NCI-H187 treated with DMSO at 0.1 percent for 48 hours (cell line): ENCODE measurements at places on chromosomes 3 and 15.

DNA sequence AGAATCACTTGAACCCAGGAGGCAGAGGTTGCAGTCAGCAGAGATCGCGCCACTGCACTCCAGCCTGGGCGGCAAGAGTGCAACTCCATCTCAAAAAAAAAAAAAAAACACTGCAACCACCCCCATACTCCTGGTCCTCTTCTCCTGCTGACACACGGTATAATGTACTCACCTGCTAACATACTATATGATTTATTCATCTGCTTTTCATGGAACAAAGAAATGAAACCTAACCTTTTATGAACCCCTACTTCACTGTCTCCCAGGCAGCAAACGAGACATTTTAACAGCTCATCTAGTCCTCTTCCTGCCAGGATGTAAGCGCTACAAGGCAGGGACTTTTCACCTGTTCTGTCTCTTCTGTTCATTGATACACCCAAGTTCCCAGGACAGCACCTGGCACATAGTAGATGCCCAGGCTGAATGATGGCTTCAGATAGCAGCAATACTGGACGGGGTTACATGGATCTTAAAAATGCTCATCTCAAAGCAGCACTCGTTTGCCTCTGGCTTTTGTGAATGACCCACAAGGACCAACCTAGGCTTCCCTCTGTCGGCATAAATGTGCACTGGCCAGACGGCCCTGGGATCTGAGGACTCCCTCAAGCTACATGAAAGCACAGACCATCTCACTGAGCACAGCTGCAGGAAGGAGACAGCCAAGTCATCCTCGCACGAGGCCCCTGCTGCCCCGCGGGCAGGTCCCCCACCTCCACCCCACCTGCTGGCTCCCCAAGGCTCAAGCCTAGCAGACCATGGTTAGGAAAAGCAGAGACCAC, 20.3 kb downstream of the XXYLT1 start:
- peak; percentile 84 for DNase-seq

DNA sequence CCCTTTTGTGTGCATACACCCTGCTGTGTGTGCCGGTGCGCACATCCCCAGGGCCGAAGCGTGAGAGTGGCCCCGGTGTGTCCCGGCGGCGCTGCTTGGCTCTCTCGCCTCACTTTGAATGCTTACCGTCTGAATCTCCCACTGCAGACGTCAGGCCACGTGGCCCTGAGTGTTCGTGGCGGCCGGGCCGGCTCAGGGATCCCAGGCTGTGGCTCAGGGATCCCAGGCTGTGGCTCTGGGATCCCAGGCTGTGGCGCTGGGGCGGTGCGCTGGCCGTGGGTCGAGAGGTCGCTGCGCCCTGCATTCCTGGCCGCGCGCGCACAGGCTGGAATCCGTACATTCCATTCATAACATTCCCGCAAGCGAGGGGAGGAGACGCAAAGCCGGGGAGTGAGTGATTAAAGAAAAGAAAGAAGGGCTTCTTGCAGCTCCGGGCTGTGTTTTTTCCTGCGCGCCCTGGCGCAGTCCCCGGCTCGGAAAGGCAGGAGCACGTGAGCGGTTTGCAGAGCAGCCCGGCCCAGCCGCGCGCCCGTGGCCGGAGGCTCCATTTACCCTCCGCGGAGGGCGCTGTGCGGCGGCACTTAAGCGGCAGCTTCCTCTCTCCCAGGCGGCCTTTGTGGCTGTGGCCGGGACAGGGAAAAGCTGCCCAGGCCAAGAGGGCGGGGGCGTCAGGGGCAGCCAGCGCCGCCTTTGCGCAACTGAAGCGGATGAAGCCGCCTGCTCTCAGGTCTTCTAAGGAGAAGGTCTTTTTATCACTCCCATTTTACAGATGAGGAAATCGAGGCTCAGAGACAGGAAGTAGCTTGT, 87.0 kb upstream of the ALDH1L1 start:
- DNase-seq = no peak

DNA sequence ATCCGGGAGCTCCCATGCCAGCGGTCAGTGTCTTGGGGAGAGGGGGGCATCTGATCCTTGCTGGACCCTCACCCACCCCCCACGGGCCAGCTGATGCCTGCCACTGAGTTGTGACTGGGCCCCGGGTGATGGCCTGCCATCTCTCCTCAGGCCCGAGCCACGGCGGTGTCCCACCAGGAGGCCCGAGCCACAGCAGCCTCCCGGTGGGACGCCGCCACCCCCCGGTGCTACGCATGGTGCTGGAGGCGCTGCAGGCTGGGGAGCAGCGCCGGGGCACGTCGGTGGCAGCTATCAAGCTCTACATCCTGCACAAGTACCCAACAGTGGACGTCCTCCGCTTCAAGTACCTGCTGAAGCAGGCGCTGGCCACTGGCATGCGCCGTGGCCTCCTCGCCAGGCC, 4.3 kb downstream of the H1-8 start:
- no peak for DNase-seq

GRCh38 chr3:19632099-19633074, 301.6 kb downstream of the EFHB start:
- no peak for DNase-seq

DNA sequence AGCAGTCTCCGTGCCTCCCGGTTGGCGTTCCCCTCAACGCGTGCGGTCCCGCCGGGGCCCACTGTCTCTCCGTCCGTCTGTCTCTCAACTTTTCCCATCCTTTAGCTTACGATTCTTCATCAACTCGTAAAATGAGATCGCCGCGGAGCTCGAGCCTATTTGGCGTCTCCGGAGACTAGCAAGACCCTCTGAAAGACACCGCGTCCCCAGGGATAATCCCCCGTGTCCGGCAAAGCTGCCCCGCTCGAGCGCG, 3.4 kb downstream of the GATA2 start:
- DNase-seq = no peak

GRCh38 chr15:35013370-35013769, 25.3 kb upstream of the ZNF770 start:
- no peak for DNase-seq

DNA sequence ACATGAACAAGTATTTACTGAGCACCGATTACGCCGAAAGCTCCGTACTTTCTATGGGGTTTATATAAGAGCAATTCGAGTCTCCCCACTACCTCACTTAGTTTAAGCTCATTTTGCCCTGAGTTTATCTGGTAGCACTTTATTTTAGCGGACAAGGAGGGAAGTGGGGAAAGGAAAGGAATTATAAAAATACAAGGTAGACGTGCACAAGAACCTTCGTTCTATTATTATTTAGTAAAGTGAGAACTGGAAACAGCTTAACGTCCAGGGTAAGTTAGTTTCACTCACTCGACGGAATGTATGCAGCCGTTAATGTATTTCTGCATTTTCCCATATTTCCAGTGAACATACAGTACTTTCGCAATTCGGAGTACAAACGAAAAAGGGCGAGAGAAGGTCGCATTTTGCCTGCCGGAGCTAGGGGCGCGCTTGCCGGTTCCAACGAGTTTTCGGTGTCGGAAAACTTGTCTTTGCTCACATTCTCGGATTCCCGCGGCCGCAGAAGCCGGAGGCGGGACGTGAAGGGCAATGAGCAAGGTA, 1.2 kb upstream of the STT3B start:
- DNase-seq = no peak

DNA sequence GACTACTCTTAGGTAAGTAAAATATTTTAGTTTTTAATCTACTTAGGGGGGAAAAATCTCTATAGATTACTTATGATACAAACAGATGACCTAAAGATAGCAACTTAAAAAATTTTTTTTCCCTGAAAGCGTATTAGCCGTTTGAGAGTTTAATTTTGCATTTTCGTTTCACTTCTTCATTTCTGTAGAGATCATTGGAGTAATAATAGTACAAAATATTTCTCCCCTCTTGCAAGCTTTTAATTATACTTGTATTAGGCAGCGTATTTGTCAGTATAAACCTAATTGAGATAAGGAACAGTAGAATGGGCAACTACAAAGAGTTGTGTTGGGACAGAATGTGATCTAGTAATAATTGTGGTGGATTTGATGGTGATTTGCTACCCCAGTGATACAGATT, 10.3 kb downstream of the SKIL start:
- DNase-seq = no peak

DNA sequence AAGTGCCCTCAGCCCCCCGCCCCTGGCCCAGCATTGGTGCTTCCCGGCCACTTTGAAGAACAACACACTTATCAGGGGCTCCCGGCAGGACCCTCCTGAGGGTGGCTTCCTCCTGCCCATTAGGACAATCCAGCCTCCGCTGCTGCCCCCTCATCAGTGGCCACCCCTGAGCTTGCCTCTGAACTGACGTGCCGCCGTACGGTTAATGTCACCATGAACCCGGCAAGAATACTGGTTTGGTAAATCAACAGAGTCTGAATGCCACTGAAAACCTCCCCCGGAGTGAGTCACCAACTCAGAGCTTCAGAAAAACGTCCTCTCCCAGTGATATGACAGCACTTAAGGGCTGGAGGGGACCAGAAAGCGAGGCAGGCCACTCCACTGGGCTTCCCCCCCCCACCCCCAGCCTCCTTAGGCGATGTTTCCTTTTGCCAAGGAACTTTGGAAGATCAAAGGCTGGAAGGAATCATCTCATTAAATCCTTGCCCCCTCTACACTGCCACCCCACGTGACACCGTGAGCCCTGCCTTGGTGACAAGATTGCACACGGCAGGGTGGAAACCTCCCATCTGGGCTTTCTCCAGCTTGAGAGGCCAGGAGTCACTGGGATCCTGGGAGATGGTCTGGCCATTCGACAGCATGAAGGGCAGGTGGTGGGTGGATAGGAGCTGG, 142.1 kb downstream of the NUP210 start:
- no peak for DNase-seq

- peak; percentile 66 for DNase-seq
Measured at GRCh38 chr3:108125550-108126071, 34.8 kb upstream of the CD47 start.

- no peak for DNase-seq
Measured at GRCh38 chr3:47540281-47540680, 26.8 kb upstream of the ELP6 start.

- DNase-seq = no peak
Measured at GRCh38 chr3:178492491-178492890, 43.7 kb upstream of the KCNMB2 start.

DNA sequence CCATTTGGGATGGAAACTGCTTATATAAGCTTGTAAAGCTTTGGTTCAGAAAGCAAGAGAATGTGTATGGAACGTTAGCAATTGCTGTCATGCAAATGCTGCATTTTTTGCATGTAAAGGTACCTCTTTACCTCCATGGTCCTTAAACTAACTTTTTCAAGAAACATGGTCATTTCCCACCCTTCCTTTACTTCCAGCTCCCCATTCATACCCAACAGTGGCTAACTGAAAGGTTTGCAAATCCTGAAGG, 84.3 kb downstream of the SMAD3 start:
- DNase-seq = no peak

DNA sequence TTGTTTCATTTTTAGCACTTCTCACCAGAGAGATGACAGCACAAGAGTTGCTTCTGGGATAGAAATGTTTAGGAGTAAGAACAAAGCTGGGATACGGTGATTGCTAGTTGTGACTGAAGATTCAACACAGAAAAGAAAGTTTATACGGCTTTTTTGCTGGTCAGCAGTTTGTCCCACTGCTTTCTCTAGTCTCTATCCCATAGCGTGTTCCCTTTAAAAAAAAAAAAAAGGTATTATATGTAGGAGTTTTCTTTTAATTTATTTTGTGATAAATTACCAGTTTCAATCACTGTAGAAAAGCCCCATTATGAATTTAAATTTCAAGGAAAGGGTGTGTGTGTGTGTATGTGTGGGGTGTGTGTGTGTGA, 48.0 kb downstream of the PGPEP1L start:
- no peak for DNase-seq

GRCh38 chr3:73557986-73558726, 66.6 kb downstream of the PDZRN3 start:
- DNase-seq = no peak

GRCh38 chr3:39935261-39935660, 125.9 kb downstream of the MYRIP start:
- DNase-seq = no peak

DNA sequence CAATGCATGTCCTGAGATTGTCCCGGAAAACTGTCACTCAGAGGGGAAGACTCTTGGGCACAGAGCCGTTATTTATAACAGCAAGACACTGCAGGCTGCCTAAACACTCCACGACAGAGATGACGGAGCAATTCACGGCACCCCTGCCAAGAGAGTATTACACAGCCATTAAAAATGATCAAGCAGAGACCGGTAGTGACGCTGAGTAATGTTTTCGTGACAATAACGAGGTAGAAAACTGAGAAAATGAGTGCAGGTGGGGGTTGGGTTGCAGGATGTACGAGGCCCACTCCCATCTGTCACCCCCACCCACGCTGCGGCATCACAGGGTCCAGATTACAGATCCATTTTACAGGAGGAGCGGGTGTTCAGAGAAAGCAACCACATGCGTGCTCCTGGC, 58.9 kb upstream of the LINGO1 start:
- DNase-seq = no peak

DNA sequence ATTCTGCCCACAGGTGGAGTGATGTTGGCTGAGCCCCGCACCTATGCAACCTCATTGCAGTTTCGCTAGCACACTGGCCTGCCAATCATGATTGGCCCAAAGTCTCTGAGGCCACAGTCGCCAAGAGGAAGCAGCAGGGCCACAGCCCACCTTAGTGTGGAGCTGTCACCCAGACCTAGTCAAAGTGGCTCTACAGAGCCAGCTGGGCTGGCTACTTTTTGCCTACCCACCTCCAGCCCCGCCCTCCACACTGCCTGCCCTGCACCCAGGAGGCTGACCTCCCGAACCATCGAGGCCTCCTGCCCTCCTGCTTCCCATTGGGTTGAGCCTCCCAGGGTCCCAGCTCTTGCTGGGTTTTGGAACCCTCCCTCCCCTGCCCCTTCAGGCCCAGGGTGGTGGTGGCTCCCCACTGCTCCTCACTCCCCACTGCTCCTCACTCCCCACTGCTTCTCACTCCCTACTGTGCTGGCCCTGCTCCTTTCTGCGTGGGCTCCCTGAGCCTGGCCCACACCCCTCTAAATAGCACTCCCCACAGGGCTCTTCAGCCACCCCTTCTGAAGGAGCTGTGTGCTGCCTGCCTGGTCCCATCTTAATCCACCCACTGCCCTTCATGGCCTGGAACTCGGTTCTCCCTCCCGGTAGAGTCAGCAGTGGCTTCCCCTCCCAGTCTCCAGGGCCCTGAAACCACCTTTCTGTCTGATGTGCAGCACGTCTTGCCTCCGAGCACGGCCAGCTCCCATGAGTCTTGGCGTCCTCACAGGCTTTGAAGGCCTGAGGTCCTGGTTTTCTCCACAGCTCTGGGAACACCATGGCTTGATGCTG, 89.3 kb downstream of the WNT7A start:
- no peak for DNase-seq

GRCh38 chr3:167241048-167241845, 138.8 kb downstream of the ZBBX start:
- no peak for DNase-seq

DNA sequence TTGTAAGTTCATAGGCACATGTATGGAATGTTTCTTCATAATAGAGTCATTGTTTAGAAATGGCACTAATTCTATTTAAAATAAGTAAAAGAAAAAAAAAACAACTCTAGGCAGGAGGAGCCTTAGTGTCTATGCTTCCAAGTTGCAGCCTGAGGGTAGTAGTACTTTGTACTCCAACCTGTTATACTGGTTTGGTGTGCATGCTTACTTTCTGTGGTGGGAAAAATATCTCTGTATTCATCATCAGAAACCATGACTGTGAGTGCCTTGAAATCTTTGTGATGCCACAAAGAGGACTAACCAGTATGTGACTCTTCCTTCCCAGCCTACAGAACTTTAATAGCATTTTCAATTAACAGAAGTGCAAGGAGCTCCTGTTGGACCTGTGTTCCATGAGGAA, 4.4 kb downstream of the NAALADL2 start:
- DNase-seq = no peak
